ENCODE measurements at places on chromosomes 3 and 15. TPM values are rescaled to one million over a fixed set of nuclear protein-coding genes. Genes with fewer than 3 reads are reported as not detected.

GRCh38 chr15:74620636-74621545 lies 5.3 kb downstream of the CLK3 start:
- peaks cover 9% of the 10 kb centered on the region for H3K4me1 ChIP-seq
- DNase-seq: peak; percentile 72
- no peak overlapping the region for H3K27ac ChIP-seq
- H3K4me3 ChIP-seq: no peak overlapping the region
- H3K36me3 ChIP-seq: peaks cover 63% of the 10 kb centered on the region

Gene USF3
- 10.9 TPM for total RNA-seq

Gene RAB43
- 31.5 TPM for total RNA-seq

DNA sequence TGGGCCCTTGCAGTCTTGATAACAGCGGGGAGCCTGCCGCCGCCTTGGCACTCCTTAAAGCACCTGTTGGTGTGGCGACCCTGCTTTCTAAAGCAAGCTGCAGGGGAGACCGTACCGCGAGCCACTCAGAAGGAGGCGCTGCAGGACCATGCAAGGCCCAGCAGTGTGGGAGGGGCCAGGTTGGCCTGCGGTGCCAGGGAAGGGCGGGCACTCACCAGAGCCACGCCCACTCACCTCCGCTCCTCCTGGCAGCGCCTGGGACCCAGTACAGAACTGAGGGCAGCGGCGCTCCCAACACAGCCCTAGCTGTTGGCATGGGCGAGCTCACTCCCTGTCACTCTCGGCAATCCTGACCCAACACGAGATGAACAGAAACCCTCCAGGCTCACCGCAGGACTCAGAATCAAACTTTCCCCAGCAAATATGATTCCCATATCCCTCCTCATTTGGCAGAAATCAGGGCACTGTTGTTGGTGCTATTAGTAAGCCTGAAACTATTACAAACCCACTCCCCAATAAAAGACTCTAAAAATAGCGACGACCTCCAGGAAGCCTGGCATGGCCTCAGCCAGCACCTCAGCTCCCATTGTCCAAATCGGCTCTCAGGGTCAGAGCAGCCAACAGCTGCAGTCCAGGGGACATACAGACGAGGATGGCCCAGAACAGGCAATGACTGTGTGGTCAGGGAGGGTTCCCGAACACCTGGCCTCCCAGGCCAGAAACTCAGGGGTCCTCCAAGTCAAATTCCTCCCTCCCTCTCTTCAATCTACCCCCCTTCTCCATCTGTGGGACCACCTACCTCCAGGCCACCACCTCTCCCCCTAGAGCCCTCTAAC lies 77.2 kb downstream of the TBC1D2B start:
- H3K4me1 ChIP-seq: no peaks in the 10 kb centered on the region
- peak; percentile 79 for DNase-seq
- H3K36me3 ChIP-seq: peaks cover 27% of the 10 kb centered on the region
- H3K4me3 ChIP-seq: no peak overlapping the region
- no peaks in the 10 kb centered on the region for H3K27me3 ChIP-seq
- no peak overlapping the region for H3K27ac ChIP-seq

Gene SLC28A1
- total RNA-seq: not detected

Gene NT5DC2
- 327 TPM for total RNA-seq

DNA sequence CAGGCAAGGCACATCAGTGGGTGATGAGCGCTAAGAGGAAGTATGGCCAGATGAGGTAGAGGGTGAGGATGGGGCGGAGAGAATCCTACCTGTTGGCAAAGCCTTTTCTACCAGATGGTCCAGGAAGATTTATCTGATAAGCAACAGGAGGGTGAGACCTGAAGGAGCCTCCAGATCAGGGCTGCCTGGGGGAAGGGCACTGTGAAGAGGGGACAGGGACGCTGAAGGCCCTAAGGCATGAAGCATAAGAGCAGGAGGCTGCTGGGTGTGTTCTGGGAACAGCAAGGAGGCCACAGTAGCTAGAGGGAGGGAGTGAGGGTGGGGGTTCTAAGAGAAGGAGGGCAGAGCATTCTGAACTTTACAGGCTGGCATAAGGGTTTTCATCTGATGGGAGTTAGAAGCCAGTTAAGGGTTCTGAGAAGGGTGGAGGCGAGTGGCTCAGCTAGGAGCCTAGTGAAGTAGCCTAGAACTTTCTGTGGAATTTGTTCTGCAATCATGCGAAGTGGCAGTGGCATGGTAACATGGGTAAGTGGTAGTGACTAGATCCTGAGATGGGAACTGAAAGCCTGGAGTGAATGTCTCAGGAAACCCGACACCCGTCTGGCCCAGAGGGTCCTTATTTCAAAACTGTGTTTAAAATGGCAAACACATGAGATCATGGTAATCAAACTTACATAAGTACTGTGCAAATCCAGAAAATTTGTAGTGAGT lies 29.9 kb downstream of the CGNL1 start:
- no peak overlapping the region for H3K27ac ChIP-seq
- H3K4me3 ChIP-seq: no peak overlapping the region
- no peak for DNase-seq
- H3K27me3 ChIP-seq: no peaks in the 10 kb centered on the region
- H3K36me3 ChIP-seq: no peaks in the 10 kb centered on the region

DNA sequence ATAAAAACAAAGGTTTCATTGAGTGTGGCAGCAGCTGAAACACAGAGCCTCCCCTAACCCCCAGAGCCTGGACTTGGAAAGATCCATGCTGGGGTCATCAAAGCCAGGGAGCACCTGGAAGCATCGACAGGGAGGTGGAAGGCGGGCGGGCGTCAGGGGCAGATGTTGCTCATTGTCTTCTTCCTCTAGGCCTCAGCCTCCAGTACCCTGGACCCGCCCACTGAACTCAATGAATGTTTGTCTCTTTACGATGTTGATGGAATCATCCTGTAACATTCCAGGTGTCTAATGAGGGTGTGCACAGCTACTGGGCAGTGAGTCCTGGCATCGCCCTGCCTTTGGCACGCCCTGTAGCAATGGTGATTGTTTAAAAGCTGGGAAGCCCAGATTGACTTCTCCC lies 9.8 kb downstream of the GP5 start:
- peaks cover 29% of the 10 kb centered on the region for H3K27me3 ChIP-seq
- DNase-seq: no peak
- H3K36me3 ChIP-seq: no peaks in the 10 kb centered on the region
- H3K4me1 ChIP-seq: no peaks in the 10 kb centered on the region

DNA sequence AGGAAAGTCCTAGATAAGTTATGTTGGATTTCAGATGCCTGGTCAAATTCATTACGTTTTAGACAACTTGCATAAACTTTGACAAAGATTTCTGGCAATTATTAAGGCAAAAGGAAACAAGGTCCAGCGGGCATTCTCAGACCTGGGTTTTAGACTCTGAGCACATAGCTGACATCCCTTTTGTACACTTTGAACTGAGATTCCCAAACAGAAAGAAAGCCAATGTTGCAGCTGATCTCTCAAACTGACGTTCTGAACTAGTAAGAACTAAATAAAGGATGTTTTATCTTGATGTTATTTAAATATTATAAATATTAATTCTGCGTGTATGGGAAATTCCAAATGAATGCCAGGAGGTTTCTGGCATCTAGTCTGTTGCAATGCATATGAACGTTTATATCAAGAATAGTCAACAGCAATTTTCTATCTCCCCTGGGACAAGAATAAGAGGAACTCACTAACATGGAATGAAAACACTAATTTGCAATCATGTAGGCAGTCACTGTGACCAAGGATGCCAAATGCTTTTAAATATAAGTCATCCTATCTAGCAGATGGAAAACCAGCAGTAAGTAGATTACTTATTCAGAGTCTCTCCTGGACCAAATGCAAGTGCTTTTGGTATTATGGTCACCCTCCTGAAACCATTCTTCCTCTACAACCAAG lies 202.1 kb downstream of the GREM1 start:
- H3K4me1 ChIP-seq: no peaks in the 10 kb centered on the region
- DNase-seq: no peak
- no peak overlapping the region for H3K4me3 ChIP-seq
- H3K27ac ChIP-seq: no peak overlapping the region
- no peaks in the 10 kb centered on the region for H3K36me3 ChIP-seq

DNA sequence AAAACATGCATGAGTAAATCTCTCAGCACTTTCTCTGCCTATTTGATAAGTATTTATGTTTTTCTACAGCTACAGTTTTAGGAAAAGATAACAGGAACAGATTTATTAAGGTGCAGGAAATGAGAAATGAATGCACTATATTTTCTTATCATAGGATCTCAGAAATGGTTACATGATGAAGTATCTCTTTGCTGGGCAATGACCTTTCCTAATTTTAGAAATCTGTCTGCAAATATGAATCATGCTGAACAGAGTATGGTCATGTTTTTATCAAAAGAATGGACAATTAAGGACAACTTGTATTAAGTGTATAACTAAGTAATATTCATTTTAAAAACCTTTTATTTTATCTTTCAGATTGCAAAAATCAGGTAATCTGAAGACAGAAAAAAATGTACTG lies 53.8 kb upstream of the SPPL2A start:
- H3K4me1 ChIP-seq: peaks cover 7% of the 10 kb centered on the region
- no peaks in the 10 kb centered on the region for H3K27me3 ChIP-seq
- no peaks in the 10 kb centered on the region for H3K36me3 ChIP-seq
- H3K27ac ChIP-seq: no peak overlapping the region

DNA sequence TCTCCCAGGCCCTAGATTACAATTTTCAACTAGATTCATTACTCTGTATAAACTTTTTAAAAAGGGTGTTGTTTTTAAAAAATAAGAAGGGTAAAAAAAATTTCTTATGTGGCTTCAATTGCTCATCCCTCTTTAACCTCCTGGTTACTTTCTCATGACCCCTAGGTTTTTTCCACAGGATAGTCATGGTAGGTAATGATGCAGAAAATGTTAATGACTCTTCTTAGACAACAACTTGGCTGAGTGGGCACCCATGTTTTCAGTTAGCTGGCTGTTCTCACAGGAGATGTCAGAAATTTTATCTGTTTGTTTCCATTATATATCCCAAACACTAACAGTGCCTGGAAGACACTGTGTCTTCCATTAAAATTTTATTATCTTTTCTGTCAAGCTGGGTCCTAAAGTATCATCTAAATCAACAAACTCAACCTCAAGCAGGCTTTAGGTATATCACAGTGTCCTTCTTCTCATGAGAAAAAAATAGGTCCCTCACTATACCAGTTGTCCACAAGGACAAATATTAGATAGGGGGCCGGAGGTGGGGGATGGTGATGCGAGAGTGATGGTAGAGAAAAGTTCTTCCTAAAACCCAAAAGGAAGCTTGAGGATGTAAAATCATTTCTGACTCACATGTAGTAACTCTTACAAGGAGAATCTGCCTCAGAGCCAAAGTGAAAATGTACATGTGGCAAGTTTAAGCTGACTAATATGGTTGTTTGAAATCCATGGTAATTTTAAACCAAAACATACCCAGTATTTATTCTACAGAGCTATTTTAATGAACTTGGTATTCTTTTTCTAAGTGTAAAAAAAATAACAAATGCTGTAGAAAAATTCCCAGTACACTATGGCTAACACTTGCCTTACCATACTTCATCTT lies 43.3 kb downstream of the PLOD2 start:
- H3K4me1 ChIP-seq: no peaks in the 10 kb centered on the region
- no peaks in the 10 kb centered on the region for H3K27me3 ChIP-seq
- no peak overlapping the region for H3K27ac ChIP-seq
- no peak overlapping the region for H3K4me3 ChIP-seq

GRCh38 chr3:77091809-77092208 lies 51.9 kb downstream of the ROBO2 start:
- H3K4me1 ChIP-seq: no peaks in the 10 kb centered on the region
- no peaks in the 10 kb centered on the region for H3K36me3 ChIP-seq
- no peak overlapping the region for H3K4me3 ChIP-seq

DNA sequence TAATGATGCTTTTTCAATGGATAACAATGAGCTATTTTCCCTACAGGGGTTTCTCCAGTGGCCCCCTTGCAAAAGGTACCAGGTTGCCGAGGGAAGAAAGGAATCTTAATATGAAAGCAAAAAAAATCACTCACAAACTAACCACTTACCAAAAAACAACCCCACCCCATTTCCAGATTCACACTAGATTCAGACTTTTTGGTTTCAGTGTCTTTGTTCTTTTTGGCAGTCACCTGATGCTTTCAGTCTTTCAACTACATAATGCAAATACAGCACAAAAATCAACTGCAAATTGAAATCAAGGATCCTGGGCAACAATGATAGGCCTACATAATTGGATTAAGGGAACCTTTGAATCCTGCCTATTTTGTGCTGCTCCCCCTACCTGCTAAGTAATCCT lies 71.1 kb upstream of the RAP2B start:
- no peak overlapping the region for H3K27ac ChIP-seq
- no peaks in the 10 kb centered on the region for H3K4me1 ChIP-seq
- H3K27me3 ChIP-seq: no peaks in the 10 kb centered on the region
- H3K4me3 ChIP-seq: no peak overlapping the region
- no peaks in the 10 kb centered on the region for H3K36me3 ChIP-seq
- DNase-seq: no peak

GRCh38 chr15:62099094-62099601 lies 32.4 kb downstream of the C2CD4A start:
- peaks cover 3% of the 10 kb centered on the region for H3K27me3 ChIP-seq
- no peak overlapping the region for H3K4me3 ChIP-seq
- no peaks in the 10 kb centered on the region for H3K36me3 ChIP-seq
- peak; percentile 75 for DNase-seq
- no peak overlapping the region for H3K27ac ChIP-seq
- H3K4me1 ChIP-seq: peaks cover 4% of the 10 kb centered on the region

GRCh38 chr3:5298453-5298852 lies 110.9 kb downstream of the EDEM1 start:
- H3K36me3 ChIP-seq: no peaks in the 10 kb centered on the region
- H3K27me3 ChIP-seq: peaks cover 2% of the 10 kb centered on the region
- H3K4me3 ChIP-seq: no peak overlapping the region
- no peak overlapping the region for H3K27ac ChIP-seq

DNA sequence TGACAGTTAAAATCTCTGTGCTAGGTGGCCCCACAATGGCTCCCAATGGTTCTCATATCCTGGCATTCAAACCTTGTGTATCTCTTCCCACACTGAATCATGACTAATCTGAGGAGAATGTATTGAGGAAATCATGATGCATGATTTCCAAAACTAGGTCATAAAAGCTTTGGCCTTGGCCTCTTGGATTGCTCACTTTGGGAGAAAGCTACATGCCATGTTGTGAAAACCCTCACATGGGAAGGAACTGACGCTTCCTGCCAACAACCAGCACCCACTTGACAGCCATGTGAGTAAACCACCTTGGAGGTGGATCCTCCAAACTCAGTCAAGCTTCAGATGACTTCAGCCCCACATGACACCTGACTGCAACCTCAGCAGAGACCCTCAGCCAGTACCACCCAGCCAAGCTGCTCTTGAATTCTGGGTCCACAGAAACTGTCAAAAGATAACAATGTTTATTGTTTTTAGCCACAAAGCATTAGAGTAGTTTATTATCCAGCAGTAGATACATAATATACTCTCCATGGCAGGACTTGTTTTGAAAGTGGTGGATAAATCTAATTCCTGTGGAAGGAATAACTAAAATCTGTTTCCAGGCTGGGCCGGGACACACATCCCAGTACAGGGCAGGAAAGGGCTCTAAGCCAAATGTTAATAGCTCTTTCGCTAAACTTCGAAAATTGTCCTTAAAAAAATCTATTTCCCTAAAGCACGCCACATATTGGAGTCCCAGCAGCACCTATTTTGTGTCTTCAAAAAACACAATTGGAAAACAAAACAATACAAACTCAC lies 1.0 kb upstream of the ZNF620 start:
- H3K36me3 ChIP-seq: no peaks in the 10 kb centered on the region
- H3K4me1 ChIP-seq: peaks cover 19% of the 10 kb centered on the region
- peak overlapping the region; percentile 96 for H3K27ac ChIP-seq
- DNase-seq: peak; percentile 98
- H3K4me3 ChIP-seq: no peak overlapping the region

Gene VEPH1
- total RNA-seq: 136 TPM

- peak overlapping the region; percentile 22 for H3K27ac ChIP-seq
- H3K4me1 ChIP-seq: peaks cover 7% of the 10 kb centered on the region
- no peak for DNase-seq
These were observed 750 bp downstream of the SLC33A1 start for GRCh38 chr3:155853214-155854140.

- no peak overlapping the region for H3K27ac ChIP-seq
- no peak for DNase-seq
- H3K27me3 ChIP-seq: no peaks in the 10 kb centered on the region
- no peaks in the 10 kb centered on the region for H3K4me1 ChIP-seq
These were observed 1129.3 kb downstream of the NAALADL2 start for GRCh38 chr3:175988401-175988800.

Data from endothelial cell of umbilical vein (primary cell).